IMR-90 (cell line): ENCODE measurements at places on chromosomes 12 and 14. TPM values are rescaled to one million over a fixed set of nuclear protein-coding genes. Genes with fewer than 3 reads are reported as not detected.

DNA sequence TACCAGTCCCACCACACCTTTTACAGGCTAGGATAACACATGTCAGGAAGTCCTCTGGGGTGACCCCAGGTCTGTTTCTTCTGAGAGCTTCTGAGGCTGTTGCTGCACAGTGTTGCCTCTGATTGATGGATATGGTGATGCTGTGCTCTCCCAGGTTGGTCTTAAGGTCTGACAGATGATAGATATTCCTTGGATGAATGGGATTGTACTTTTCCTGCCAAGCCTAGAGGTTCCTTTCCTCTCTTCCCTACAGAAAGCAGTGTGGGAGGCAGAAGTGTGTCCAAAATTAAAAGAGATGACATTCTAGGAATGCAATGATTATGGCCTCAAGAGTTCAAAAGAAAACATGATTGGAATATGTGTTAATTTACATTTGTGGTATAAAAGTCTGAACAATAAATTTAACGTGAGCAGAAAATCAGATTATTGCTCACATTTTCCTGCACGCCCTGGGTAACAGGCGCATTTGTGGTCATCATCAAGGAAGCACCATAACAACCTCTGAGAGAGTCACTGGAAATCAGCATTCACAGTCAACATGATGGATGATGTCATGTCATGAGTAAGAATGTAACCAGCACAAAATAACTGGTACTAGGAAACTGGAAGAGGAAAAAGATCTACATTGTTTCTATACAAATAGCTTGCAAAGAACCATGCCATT is 73.7 kb downstream of the BBS10 start:
- no peak overlapping the region for H3K27ac ChIP-seq
- H3K4me1 ChIP-seq = peaks cover 27% of the 10 kb centered on the region
- H3K36me3 ChIP-seq = no peaks in the 10 kb centered on the region; the same call in 1 of the 2 replicates
- H3K4me3 ChIP-seq = no peak overlapping the region
- H3K27me3 ChIP-seq = no peaks in the 10 kb centered on the region
- DNase-seq = peak; percentile 77

The SYT10 gene
- not detected in 2 replicates for total RNA-seq

DNA sequence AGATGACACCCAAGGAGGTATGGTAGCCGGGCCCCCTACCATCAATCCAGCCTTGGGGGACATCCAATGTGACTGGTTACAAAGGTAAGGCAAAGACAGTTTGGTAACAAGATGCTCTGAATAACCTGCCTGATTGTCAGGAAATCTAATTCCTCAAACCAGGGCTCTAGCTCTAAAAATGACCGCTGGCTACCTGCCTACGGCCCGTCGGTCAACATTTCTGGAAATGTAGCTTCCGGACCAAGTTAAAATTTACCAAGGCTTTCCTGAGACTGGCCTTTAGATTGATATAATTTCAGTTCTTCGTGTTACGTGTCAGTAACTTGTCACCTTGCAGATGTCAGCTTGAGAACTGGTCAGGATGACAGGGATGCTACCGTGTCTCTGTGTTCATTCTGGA is 34.2 kb upstream of the FOXN3 start:
- H3K27me3 ChIP-seq = no peaks in the 10 kb centered on the region
- H3K36me3 ChIP-seq = peaks cover 2% of the 10 kb centered on the region; the same call in 1 of the 2 replicates
- no peak overlapping the region for H3K27ac ChIP-seq
- DNase-seq = no peak
- H3K4me3 ChIP-seq = no peak overlapping the region
- 0 out of 2 replicates have a peak, but pooled peaks cover 3% of the 10 kb centered on the region for H3K4me1 ChIP-seq

The ZNF605 gene
- 9.9 and 11.4 TPM in 2 replicates for total RNA-seq

- no peaks in the 10 kb centered on the region for H3K36me3 ChIP-seq
- DNase-seq = peak; percentile 28
- no peak overlapping the region for H3K4me3 ChIP-seq
- no peak overlapping the region for H3K27ac ChIP-seq
- H3K27me3 ChIP-seq = no peaks in the 10 kb centered on the region
- H3K4me1 ChIP-seq = peaks cover 9% of the 10 kb centered on the region
Observed at GRCh38 chr12:104376650-104377513, 73.3 kb downstream of the EID3 start.

DNA sequence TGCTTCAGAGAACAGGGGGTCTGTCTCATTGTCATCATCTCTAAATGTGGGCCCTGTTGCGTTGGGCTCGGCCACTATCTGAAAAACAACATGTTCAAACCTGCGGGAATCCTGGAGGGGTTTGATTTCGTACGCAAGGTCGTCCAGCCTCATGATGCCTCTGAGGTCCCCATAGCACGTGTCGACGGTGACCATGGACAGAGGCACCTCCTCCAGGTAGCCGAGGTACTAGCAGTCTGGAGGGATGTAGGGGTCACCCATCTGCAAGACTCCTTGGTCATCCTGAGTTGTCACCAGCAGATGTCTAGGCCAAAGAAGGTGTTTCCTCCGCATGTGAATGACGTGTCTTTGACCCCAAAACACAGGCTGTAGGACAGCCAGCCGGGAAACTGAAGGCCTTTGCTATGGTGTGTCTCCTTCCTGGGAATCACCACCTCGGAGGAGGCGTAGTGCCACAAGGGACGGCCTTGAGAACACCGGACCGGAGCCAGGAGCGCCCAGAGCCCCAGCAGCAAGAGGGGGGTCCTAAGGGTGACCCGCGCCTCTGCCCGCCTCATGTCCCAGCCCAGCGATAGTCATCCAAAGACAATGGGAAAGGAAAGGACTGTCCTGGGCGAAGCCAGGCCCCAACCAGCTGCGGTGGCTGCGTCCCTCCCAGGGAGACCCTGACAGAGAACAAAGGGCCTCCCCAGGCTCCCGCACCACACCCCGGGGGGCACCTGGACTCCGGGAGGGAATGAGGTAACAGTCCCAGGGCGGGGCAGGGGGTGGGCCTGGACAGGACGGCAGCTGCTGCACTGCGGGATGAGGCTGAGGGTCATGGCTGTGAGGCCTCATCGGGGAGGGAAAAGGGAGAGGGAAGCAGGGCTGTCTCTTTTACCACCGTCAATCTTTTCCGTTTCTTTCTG is 445.5 kb downstream of the TMEM121 start:
- no peaks in the 10 kb centered on the region for H3K27me3 ChIP-seq
- no peaks in the 10 kb centered on the region for H3K36me3 ChIP-seq
- DNase-seq = no peak
- no peak overlapping the region for H3K27ac ChIP-seq

The SOCS2 gene
- total RNA-seq = 12.0 and 19.4 TPM in 2 replicates

- no peaks in the 10 kb centered on the region for H3K27me3 ChIP-seq
- H3K27ac ChIP-seq = no peak overlapping the region
- peaks cover 33% of the 10 kb centered on the region for H3K36me3 ChIP-seq
- DNase-seq = peak; percentile 17
- H3K4me1 ChIP-seq = peaks cover 11% of the 10 kb centered on the region
Observed at GRCh38 chr12:107749083-107749482, 11.9 kb downstream of the PRDM4 start.

GRCh38 chr12:51848841-51849735 is 570 bp upstream of the FIGNL2 start:
- no peak for DNase-seq
- H3K4me1 ChIP-seq = no peaks in the 10 kb centered on the region
- no peaks in the 10 kb centered on the region for H3K36me3 ChIP-seq
- peaks cover 56% of the 10 kb centered on the region for H3K27me3 ChIP-seq
- no peak overlapping the region for H3K27ac ChIP-seq

GRCh38 chr14:30243207-30243606 is 315.6 kb upstream of the PRKD1 start:
- DNase-seq = no peak
- no peak overlapping the region for H3K27ac ChIP-seq
- no peaks in the 10 kb centered on the region for H3K27me3 ChIP-seq
- no peak overlapping the region for H3K4me3 ChIP-seq
- H3K4me1 ChIP-seq = peaks cover 2% of the 10 kb centered on the region; the same call in 1 of the 2 replicates

DNA sequence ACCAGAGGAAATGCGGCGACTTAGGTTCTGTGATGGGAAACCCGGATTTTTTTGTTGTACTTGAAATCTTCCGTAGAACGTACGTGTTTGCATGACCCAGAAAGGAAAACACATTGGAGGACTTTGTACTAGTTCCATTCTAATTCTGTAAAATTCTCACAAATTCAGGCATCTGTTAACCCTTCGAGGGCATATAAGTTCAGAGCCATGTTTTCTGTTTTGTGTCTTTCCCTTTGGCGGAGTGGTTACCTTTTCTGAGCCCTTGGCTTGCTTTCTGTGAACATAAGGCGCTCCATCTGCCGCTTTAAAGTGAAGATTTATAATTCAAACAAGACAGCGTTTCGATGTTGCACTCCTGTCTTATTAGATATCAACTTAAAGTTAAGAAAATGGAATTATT is 34.2 kb downstream of the BICD1 start:
- no peak overlapping the region for H3K27ac ChIP-seq
- no peak overlapping the region for H3K4me3 ChIP-seq
- H3K36me3 ChIP-seq = peaks cover 3% of the 10 kb centered on the region; the same call in 1 of the 2 replicates
- H3K27me3 ChIP-seq = no peaks in the 10 kb centered on the region
- DNase-seq = no peak
- peaks cover 2% of the 10 kb centered on the region; the same call in 1 of the 2 replicates for H3K4me1 ChIP-seq

DNA sequence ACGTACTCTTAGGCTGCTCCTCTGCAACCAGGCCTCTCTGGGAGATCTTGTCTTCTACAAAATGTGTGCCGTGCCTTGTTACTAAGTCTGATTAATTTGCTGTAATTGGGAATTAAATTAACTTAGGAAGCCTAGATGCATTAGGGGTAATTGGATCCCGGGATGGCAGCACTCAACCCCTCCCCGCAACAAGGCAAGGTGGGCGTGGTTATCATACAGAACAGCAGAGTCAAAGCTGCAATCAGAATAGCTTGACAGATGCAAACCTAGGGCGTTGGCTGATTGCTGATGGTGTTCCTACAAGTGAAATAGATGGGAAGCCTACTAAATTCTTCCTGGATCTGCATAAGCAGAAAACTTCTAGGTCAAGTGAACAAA is 34.5 kb upstream of the NFYB start:
- no peaks in the 10 kb centered on the region for H3K4me1 ChIP-seq
- no peak overlapping the region for H3K27ac ChIP-seq
- no peaks in the 10 kb centered on the region for H3K27me3 ChIP-seq
- H3K4me3 ChIP-seq = no peak overlapping the region
- no peak for DNase-seq

- no peak for DNase-seq
- H3K27me3 ChIP-seq = no peaks in the 10 kb centered on the region
- H3K36me3 ChIP-seq = no peaks in the 10 kb centered on the region
- H3K27ac ChIP-seq = no peak overlapping the region
- no peak overlapping the region for H3K4me3 ChIP-seq
Observed at GRCh38 chr14:26963711-26964110, 365.9 kb upstream of the NOVA1 start.

DNA sequence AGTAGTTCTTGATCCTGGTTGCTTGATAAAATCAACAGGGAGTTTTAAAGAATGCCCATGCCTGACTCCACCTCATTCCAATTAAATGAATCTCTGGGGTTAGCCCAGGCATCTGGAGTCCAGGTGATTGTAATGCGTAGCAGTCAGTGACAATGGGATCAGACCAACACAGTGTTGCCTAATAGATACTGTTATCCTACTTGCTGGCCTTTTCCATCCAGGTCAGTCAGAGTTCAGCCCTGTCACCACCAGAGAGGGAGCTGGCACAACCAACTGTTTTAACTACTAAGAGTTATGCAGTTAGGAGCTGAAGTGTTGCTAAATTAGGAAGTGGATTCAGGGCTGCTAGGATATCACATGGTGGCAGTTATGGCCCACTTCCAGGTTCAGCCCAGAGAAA is 107.1 kb downstream of the GPR135 start:
- no peak overlapping the region for H3K4me3 ChIP-seq
- H3K27me3 ChIP-seq = no peaks in the 10 kb centered on the region
- peaks cover 13% of the 10 kb centered on the region for H3K4me1 ChIP-seq
- H3K27ac ChIP-seq = no peak overlapping the region
- peak; percentile 67 for DNase-seq
- peaks cover 9% of the 10 kb centered on the region for H3K36me3 ChIP-seq

DNA sequence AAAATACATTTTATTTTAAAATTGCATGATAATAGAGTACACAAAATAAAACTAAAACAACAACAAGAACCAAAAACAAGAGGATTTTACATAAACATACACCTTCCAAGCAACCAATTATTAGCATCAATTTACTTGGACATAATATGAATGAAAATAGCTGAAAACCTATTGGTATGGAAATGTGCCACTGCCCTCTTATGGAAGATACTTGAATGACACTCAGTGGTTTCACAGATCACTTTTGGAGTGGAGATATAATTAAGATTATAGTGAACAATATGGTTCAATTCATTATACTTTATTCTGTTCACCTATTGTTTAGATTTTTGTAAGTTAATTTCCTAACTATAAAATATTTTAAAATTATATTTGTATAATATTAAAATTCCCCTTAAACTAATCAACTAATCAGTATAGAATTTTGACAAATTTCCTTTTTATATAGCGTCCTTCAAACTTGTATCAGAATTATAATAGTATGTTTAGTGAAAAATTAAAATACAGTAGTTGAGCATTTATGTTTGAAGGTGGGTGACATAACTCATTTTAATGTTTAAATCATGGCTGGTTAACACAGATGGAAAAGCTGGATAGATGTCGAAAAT is 70.1 kb downstream of the SLC6A15 start:
- no peaks in the 10 kb centered on the region for H3K27me3 ChIP-seq
- H3K27ac ChIP-seq = no peak overlapping the region
- no peaks in the 10 kb centered on the region for H3K36me3 ChIP-seq
- no peaks in the 10 kb centered on the region for H3K4me1 ChIP-seq

GRCh38 chr14:33515441-33515840 is 435.4 kb downstream of the EGLN3 start:
- no peaks in the 10 kb centered on the region for H3K4me1 ChIP-seq
- H3K36me3 ChIP-seq = no peaks in the 10 kb centered on the region
- no peaks in the 10 kb centered on the region for H3K27me3 ChIP-seq
- no peak overlapping the region for H3K4me3 ChIP-seq
- DNase-seq = no peak

- peak; percentile 40 for DNase-seq
- no peak overlapping the region for H3K27ac ChIP-seq
- H3K4me1 ChIP-seq = no peaks in the 10 kb centered on the region
- H3K36me3 ChIP-seq = no peaks in the 10 kb centered on the region
- no peak overlapping the region for H3K4me3 ChIP-seq
Observed at GRCh38 chr14:35814371-35815005, 5.4 kb upstream of the RALGAPA1 start.

- no peak for DNase-seq
- no peak overlapping the region for H3K4me3 ChIP-seq
- no peaks in the 10 kb centered on the region for H3K36me3 ChIP-seq
- no peak overlapping the region for H3K27ac ChIP-seq
- H3K27me3 ChIP-seq = peaks cover 11% of the 10 kb centered on the region
Observed at GRCh38 chr12:94690198-94690771, 39.9 kb upstream of the TMCC3 start.

The HCAR1 gene
- under 0.01 TPM in 1 of 2 replicates, not detected in the other for total RNA-seq

The RHOJ gene
- 7.8 and 9.5 TPM in 2 replicates for total RNA-seq

The CLEC1B gene
- total RNA-seq = not detected in 2 replicates

GRCh38 chr14:49049711-49050110 is 536.5 kb downstream of the RPS29 start:
- no peaks in the 10 kb centered on the region for H3K36me3 ChIP-seq
- no peak overlapping the region for H3K27ac ChIP-seq
- no peak for DNase-seq
- no peaks in the 10 kb centered on the region for H3K27me3 ChIP-seq

The TIMELESS gene
- total RNA-seq = 9.4 and 10.4 TPM in 2 replicates

- no peak overlapping the region for H3K4me3 ChIP-seq
- H3K36me3 ChIP-seq = peaks cover 6% of the 10 kb centered on the region
- peaks cover 2% of the 10 kb centered on the region; the same call in 1 of the 2 replicates for H3K4me1 ChIP-seq
- no peaks in the 10 kb centered on the region for H3K27me3 ChIP-seq
- no peak overlapping the region for H3K27ac ChIP-seq
- peak; percentile 32 for DNase-seq
Observed at GRCh38 chr12:98591209-98591608, 2.3 kb upstream of the SLC25A3 start.
